Activated T-cell treated with anti-CD3 and anti-CD28 coated beads for 24 hours (primary cell): ENCODE measurements at places on chromosomes 2 and 18.

DNA sequence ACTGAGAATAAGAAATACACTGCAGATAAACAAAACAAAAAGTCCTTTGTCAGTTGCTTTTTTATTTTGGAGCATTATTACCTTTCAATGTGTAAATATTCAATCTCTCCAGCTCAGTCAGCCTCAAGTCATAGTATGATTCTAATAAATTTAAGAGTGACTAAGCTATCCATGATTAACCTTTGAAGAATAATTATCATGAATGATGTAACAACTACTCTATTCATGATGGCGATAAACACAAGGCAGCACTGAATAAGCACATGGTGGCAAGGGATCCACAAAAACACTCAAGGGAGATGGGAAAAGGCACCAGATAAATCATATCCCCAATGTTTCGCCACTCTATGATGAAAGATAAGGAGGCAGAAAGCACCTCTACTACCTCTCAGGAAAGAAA lies 67.0 kb downstream of the MAP4K3 start:
- no peak for DNase-seq

- DNase-seq = no peak
These were observed 16.4 kb downstream of the TNFRSF11A start for GRCh38 chr18:62341473-62341872.

GRCh38 chr2:74304332-74305148 lies 38.7 kb downstream of the SLC4A5 start:
- DNase-seq = no peak

GRCh38 chr2:96131152-96131812 lies 7.0 kb downstream of the ASTL start:
- DNase-seq = no peak

- no peak for DNase-seq
These were observed 96.4 kb downstream of the MAP3K20 start for GRCh38 chr2:173171924-173172643.

DNA sequence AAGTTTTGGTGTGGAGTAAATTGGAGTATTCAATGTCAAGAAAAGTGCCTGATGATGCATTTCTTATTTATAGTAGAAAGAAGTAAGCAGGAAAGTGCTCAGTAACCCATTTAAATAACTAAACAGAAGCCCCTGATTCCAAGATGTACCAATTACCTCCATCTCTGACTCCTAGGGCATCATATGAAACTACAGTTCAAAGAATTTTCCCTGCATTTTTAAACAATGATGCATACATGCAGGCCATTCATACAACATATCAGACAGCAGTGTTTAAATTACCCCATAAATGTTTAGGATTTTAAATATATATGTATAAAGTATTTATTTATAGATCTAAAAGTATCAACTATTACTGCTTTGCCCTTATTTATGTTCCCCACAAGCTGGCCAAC lies 36.2 kb downstream of the FTCDNL1 start:
- no peak for DNase-seq

GRCh38 chr2:26399771-26400376 lies 1.8 kb upstream of the DRC1 start:
- DNase-seq = no peak

GRCh38 chr2:104889960-104890684 lies 36.2 kb downstream of the POU3F3 start:
- no peak for DNase-seq

- no peak for DNase-seq
These were observed 107.5 kb upstream of the SRD5A2 start for GRCh38 chr2:31688282-31688681.

DNA sequence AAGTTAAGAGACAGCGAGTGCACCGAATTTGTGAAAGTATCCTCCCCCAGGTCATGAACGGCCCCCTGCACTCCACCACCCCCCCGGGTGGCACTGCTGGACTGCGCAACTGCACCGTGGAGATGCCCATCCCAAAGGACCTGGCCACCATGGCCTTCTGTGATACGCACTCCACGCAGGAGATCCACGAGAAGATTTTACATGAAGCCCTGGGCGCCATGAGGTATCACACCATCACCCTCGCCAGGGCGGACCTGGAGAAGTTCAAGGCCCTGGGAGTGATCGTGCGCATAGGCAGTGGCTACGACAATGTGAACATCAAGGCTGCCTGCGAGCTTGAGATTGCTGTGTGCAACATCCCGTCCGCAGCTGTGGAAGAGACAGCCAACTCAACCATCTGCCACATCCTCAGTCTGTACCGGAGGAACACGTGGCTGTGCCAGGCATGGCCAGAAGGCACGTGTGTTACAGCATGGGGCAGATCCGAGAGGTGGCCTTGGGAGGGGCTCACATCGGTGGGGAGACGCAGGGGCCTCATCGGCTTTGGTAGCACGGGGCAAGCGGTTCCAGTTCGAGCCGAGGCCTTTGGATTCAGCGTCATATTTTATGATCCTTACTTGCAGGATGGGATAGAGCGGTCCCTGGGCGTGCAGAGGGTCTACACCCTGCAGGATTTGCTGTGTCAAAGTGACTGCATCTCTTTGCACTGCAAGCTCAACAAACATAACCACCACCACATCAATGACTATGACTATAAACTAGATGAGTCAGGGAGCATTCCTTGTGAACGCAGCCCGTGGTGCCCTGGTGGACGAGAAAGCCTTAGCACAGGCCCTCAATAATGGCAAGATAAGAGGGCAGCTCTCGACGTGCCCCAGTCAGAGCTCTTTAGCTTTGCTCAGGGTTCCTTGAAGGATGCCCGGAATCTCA lies 290.8 kb upstream of the MC4R start:
- no peak for DNase-seq

GRCh38 chr18:78554944-78555608 lies 424.5 kb upstream of the SALL3 start:
- DNase-seq = no peak

- DNase-seq = no peak
These were observed 54.7 kb downstream of the RTN4 start for GRCh38 chr2:54995553-54995952.

DNA sequence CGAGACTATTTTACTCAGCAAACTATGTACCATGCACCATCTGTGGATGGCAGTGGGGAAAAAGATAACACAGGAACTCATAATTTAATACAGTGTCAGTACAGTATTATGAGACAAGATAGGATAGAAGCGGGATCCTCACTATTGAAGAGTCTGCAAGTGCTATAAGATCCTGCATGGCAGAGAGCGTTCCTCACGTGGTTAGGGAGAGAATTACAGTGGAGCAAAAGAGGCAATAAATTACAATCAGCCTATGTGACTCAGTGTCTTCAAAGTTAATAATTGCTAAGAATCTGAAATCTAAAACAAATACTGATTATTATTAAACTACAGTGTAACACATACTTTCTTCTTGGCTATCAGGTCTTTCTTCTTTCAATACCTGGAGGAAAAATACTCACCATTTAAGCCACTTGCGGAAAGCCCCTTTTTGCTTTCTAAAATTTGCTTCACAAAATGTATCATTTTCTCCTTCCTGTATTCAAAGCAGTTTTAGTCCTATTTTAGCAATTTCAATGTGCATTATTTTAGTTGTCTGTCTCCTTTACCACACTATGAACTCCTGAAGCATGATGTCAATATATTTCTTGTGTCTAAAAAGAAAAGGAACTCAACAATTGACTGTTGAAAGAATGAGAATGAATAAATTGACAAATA lies 342.9 kb downstream of the SPAG16 start:
- DNase-seq = no peak

GRCh38 chr2:142602418-142602989 lies 275.0 kb upstream of the KYNU start:
- no peak for DNase-seq

DNA sequence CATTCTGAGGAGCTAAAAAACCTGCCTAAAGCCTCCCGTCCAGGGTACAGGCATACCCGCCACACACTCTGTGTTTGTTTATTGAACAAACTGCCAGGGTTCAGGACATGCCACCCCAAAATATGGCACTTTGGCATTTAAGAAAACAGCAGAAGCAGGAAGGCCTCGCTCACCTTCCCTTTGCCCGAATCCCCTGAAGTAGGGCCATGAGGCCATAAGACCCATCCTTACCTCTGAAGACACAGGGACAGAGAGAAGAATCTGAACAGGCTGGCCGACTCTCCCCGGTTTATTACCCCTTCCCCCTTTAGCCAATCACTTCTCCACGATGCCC lies 1.7 kb upstream of the NEURL3 start:
- no peak for DNase-seq

- DNase-seq = no peak
These were observed 66.9 kb downstream of the LTBP1 start for GRCh38 chr2:33013684-33014110.

DNA sequence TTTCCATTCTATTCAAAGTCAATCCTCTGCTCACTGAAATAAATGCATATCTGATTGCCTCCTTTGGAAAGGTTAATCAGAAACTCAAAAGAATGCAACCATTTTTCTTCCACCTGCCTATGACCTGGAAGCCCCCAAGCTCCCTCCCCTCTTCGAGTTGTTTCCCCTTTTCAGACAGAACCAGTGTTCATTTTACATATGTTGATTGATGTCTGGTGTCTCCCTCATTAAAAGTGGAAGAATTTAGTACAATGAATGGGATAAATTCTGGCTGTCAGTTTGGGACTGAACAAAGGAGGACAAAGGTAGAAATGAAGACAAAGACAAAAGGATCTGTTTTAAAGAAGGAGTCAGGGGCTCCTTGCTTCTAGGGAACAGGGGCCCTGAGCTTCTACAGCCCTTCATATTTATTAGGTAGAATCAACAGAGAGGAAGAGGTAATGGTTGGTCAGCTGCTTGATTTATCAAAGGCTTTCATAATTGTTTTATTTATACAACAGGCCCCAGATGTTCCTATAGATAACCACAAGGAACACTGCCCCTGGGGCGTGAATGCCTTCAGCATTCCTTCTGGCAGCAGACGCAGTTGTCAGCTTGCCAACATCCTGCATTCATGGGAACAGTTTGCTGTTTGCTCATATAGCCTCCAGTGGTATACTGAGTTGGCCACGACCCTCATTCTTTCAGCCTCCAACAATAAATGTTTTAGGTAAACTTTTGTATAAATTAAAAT lies 949.8 kb upstream of the LRATD1 start:
- DNase-seq = no peak

GRCh38 chr2:64137567-64137966 lies 6.7 kb downstream of the PELI1 start:
- DNase-seq = no peak
